AML-193 (cell line): ENCODE measurements at places on chromosomes 4 and X.
A peak's percentile ranks its signal among the peaks of the same experiment; 100 is the strongest.

GRCh38 chrX:55159551-55159950 lies 60.6 kb upstream of the PAGE5 start:
- DNase-seq = peak; percentile 59

- DNase-seq = no peak
Measured at GRCh38 chr4:12729384-12729783, 754.8 kb downstream of the RAB28 start.

- no peak for DNase-seq
Measured at GRCh38 chrX:58051346-58051745, 141.1 kb upstream of the ZXDA start.

- DNase-seq = peak; percentile 69
Measured at GRCh38 chr4:78691971-78692821, 84.0 kb upstream of the BMP2K start.

DNA sequence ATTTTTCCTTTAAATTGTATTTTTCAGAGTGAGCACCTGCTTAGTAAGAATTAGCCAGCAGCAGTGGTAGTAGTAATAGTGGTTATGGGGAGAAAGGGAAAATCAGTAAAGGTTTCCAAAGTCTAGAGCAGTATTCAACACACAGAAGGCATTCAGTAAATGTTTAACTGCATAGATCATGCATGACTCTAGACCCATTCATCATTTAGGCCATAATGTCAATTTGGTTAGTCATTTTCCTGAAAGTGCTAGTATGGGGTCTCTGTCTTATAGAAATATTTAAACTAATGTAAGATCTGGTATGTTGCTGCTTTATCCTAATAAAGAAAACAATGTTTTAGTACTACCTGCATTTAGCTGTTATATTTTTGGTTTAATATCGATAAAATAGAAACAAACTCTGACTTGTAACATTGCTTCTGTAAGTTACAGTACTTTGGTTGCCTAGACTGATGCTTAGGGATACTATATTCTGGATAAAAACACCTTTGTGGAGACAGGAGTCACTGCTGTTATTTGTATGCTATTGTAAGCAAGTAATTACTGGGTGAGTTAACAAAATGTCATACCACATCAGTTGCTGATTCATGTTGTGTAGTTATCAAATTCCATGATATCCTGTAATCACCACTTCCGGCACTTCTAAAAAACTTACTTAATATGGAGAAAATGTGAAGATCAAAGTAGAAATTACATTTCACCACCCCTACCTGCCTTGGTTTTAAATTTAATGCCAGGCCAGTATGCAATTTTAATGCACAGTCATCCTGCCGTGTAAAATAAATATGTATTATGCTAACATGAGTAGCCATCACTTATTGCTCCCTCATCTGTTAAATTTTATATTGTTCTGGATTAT lies 115.8 kb upstream of the BMPR1B start:
- no peak for DNase-seq

- no peak for DNase-seq
Measured at GRCh38 chr4:5839751-5840674, 52.9 kb downstream of the CRMP1 start.

DNA sequence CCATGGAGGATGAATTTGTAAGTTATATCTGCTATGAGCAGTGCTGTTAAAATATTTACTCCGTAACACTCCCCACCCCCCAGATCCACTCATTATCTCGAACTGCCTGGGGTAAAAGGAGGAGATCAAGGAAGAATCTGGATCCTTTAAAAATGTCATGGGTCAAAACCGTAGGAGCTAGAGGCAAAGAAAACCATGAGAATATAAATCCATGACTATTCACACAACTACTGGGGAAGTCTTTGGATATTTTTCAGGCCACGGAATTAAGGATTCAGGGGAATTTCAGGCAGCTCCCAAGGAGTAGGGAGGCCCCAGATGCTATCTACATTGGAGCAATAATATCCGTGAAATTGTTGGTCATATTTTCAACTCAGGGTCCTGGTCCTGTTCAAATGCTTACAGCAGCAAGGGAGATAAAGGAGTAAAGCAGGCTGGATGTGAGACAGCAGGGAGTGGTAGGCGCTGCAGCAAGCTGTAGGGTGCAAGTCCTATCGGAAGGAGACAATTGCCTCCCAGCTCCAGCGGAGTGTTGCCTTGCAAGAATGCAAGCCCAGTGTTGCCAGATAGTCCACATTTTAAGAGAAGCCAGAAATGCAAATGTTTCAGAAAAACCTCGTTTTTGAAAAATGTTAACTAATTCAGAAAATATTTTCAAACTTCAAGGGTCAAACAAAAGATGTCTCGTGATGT lies 116.2 kb upstream of the KIT start:
- no peak for DNase-seq

DNA sequence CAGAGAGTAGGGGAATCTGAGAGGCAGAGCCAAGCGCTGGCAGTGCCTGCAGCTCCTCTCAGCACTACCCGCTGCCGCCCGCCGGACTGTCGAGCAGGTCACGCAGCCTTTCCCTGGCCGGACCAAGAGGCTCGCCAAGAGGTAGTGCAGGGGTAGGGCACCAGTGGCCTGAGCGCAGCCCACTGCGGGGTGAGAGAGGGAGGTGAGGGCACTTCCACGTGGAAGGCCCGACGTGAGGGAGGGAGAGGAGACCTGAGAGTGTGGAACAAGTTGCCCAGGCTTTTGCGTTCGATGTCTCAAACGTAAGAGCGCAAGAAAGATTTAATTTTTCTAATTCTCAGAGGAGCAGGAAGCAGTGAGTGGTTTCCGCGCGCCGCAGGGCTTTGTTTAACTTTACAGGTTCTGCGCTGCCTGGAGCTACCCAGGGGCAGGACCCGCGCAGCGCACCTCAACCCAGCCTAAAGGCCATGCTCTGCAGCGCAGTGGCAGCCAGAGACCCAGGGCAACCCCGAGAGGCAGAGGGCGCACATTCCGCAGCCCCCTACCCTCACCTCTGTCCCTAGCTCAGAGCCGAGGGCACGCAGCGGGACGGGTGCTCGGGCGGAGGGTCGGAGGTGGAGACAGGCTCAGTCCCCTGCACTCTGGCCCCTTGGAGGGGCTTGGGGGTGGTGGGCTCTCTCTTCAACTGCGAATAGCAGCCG lies 14.9 kb downstream of the ARHGAP36 start:
- DNase-seq = no peak

GRCh38 chr4:184317234-184317918 lies 99.7 kb upstream of the ENPP6 start:
- DNase-seq = no peak

GRCh38 chrX:10636851-10637250 lies 16.5 kb upstream of the MID1 start:
- DNase-seq = no peak

DNA sequence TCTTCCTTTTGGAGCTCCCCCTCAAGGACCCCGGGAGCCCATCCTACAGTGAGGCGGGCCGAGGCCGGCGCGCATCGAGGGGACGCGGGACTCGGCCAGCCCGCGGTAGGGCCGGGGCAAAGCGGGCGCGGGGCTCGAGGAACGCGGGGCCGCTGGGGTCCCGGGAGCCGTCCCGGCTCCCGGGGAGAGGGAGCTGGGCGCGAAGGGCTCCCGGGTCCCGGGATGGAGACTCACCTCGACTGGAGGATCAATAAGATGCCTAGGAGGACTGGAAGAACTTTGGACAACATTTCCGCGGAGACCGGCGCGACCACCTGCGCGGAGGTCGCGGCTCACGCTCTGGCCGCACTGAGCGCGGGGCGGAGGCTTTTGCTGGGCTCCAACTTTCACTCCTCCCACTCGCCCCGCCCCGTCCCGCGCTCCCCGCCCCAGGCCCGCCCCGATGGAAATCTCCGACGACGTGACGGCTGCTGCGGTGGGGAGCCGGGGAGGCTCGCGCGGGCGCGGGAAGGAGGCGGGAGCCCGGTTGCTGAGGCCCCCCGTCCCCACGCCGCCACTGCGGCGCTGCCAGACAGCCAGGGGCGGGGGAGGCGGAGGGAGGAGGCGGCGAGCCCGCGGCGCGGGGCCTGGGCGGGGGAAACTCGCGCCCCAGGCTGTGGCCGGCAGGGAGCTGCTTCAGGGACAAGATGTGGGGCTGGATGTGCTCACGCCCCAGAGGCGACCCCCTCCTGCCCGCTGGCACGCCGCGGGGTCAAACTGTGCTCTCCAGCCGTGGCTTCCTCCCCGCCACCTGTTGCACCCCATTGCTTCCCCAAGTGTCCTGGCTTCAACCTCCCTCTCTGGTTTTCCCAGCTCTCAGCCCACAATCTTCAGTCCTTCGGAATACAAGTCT lies at the start of gene GABRE:
GABRE (minus strand) TSS at position 341 of the 892 bp plus-strand sequence; CDS start at position 290, 51 bp downstream.
- no peak for DNase-seq

GRCh38 chr4:36241771-36242170 lies 2.5 kb downstream of the ARAP2 start:
- DNase-seq = peak; percentile 49

DNA sequence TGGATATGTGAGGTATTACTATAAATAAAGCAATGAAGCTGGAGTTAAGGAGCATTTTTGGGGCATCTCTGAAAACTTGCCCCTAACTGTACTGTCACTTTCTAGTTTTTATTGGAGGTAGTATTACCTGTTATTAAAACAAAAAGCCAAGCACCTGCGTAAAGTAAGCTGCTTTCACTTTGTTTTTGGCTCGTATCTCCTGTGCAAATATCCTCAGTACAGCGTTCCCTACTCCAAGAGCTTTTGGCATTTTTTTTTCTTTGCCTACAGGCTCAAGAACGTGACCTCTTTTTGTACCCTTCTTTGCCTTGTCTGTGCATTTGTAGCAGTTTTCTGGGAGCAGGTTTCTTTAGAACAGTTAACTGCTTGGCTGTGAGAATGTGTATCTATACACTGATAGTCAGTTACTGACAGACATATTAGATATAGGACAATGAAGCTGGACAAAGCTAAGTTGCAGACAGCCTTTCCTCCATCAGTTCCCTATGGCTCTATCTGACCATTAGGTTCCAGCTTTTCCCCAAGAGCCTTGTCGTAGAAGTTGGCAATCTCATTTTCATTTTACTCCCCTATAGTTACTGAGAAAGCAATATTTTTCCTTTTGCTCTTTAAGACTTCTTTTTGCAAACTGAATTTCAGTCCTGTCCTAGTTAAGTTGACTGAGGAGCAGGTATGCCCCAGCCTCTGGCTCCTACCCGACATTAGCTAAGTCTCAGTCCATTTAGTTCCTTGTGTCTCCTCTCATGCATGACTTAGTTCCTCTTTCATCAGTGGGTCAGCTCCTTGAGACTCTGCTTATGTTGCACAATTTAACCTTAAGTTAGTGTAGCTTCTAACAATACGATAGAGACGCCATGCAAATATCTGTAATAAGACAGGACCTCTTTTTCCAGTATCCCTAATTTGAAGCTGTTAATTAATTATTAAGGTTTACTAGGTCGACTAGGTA lies 71.5 kb upstream of the HPRT1 start:
- peak; percentile 76 for DNase-seq

DNA sequence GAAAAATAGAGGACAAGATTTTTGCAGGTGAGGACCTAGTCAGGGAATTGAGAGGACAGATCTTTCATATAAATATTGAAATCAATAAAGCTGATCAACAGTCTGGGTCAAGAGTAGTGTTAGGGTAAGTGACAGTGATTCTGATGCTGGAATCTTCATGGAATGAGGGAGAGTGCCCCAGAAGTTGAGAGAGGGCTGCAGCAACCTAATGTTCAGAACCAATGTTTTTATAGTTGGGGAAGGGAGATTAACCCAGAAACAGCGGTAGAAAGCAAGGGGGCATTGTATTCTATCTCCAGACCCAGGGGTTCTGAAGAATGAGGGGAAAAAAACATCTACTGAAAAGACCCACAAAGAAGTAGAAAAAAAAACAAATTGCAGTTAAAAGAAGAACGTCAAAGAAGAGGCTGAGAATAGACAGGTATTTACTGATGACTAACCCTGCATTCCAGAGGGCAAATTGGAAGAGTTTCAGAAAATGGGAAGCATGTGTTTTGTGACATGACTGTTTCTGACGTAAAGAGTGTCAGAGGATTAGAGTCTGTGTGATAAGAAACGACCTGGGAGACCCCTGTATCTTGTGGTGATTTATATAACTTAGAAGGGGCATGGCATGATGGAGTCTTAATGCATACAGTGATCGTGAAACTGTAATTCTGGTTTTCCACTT lies 819.6 kb upstream of the EPHA5 start:
- DNase-seq = no peak

DNA sequence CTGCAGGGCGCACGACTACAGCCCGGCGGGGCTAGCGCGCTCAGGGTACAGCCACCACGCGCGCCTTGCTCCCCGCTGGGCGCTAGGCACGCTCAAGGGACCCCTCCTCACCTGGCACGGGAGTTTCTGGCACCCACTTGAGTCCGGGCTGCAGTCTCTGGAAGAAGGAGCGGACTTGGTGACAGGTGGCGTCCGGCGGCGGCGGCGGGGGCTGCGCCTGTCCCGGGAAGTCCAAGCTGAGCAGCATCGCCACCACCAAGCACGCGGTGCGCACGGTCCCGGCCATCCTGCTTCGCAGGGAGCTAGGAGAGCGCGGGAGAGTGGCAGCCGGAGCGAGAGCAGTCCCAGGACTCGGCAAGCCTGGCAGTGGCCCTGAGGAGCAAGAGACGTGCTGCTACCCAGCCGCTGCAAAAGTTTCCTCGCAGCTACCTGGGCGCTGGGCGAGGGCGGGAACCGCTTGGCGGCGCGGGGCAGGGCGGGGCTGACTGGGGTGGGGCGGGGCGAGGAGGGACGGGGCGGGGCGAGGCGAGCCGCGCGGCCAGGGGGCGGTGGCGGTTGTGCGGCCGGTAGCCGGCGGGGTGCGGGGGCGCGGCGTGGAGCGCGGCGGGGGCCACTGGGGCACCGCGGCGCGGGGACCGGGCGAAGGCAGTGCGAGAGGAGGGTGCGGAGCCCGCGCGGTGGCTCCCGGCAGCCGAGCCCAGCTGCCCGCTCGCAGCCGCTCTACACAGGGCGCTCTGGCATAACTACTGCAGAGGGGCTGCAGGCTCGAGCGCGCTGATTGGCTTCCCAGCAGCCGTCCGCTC lies at the start of gene GPC3:
GPC3 (minus strand) TSS at position 431 of the 803 bp plus-strand sequence.
- DNase-seq = no peak

GRCh38 chr4:177726111-177726510 lies 283.9 kb upstream of the AGA start:
- no peak for DNase-seq

DNA sequence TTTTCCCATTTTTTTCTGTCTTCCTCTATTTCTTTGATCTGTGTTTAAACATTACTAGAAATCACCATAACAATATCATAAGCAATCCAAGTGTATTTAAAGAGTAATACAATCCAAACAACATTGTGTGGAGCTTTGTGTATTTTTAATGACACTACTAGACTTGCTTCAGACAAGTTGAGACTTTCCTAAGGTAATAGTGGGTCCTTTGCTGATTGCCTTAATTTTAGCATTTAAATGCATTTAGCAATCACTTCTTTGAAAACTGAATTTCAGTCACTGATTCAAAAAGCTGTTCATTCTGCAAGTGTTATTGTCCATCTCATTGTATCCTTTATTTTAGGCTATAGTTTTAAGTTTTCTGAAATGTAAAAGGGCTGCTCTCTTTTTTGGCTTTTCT lies 804.8 kb downstream of the ADGRL3 start:
- DNase-seq = no peak

GRCh38 chr4:174317531-174317930 lies 33.8 kb downstream of the CEP44 start:
- DNase-seq = no peak

- DNase-seq = peak; percentile 13
Measured at GRCh38 chrX:86946569-86946968, 571.0 kb upstream of the KLHL4 start.

- no peak for DNase-seq
Measured at GRCh38 chrX:42714981-42715700, 62.8 kb downstream of the PPP1R2C start.

GRCh38 chrX:8971116-8971515 lies 62.8 kb downstream of the FAM9B start:
- DNase-seq = peak; percentile 33
